8988T (cell line): ENCODE measurements at places on chromosomes 3 and 15.
A peak's percentile ranks its signal among the peaks of the same experiment; 100 is the strongest.

DNA sequence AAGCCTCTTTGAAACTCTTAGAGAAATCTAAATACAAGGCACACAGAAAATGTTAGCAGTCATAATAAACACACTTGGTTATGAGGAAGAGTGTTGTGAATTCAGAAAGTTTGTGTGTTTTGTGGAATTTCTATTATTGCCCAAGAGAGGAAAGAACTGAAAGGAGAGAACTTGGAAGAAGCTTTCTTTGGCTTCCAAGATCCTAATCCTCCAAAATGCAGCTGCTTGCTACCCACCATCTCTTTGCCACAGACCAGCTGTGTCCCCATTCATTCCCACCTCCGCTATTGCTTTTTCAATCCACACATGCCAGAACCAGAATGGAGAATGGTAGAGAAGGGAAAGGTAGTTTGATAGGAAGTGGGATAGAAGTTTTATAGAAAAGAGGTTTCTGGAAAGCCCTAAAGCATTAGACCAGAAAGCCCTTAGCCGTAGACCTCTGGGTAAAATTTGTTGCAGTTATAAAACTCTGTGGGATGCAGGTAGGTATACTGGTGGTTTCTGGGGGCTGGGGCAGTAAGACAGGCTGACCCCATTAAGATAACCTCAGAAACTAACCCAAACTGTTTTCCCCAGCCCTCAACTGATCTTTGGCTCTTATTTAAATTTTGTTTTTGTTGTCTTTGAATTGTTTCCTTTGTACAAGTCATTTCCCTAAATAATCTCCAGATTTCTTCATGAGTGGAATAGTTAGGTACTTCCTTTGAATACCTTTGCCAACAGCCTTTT lies 108.5 kb downstream of the FILIP1L start:
- DNase-seq, result no peak

GRCh38 chr3:25427155-25427554 lies 908 bp upstream of the RARB start:
- DNase-seq, result no peak

DNA sequence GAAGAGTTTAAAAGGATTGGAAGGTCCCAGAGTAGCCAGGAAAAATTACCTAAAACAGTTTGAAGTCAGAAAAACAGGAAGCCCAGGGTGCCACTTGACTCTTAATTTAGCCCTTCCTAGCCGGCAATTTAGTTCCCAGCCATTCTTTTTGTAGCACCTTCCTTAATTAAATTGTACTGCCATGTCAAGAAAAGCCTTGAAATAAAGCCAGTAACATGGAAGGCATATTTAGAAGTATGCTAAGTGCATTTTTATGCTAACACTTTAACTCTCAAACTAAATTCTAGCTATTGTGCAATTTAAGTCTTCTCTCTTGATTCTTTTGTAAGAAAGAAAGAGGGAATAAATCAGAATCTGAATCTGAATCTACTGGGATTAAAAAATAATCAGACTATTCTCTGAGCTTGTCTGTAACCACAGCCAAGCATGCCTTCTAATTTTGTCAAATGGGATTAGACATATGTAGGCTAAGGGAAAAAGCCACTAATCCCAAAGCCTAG lies 43.2 kb downstream of the MAP3K13 start:
- DNase-seq, result no peak

DNA sequence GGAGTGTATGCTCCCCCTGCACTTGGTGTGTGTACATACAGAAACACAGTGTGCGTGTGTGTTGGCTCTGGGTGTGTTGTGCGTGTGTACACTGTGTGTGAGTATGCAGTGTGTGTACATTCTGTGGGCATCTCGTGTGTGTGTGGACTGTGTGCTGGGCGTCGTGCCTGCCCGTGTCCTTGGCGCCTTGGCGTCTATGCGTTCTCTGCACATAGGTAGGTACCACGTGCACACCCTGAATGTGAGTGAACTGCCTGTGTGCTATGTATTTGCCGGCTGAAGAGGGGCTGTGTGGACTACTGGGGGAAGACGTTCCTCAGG lies 481 bp upstream of the ECE2 start:
- DNase-seq, result no peak

DNA sequence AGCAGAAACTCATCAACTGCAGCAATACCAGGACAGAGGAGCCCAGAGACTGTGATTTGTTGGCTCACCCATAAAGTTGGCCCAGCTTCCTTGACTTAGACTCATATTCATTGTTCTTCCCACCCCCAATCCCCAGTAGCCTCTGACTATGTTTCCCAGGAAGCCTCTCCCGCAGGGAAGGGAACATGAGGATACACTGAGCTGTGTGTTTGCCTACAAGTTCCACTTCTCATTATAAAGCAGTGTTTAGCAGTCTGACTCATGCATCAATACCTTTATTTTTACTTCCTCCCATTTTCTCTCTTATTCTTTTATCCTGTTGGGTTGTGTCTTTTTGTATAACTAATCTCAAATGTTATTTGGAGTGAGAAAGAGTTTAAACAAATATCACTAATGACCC lies 111.6 kb upstream of the PHLDB2 start:
- no peak for DNase-seq

GRCh38 chr15:101135532-101136166 lies 116.2 kb downstream of the CHSY1 start:
- no peak for DNase-seq

GRCh38 chr3:119541547-119541946 lies 17.9 kb downstream of the CD80 start:
- no peak for DNase-seq

DNA sequence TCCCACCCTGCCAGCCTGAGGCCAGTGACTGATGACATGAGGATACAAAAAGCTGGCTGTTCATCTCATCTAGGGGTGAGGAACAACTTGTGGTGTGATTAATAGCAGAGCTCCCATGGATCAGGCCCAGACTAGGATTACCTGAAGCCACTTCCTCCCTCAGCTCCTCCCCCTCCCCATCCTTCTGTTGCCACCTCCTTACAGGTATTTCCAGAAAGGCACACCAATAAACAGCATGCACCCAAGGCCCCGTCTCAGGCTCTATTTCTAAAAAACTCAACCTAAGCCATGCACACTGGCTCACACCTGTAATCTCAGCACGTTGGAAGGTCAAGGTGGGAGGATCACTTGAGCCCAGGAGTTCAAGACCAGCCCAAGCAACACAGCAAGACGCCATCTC lies 54.1 kb downstream of the SRGAP3 start:
- no peak for DNase-seq

DNA sequence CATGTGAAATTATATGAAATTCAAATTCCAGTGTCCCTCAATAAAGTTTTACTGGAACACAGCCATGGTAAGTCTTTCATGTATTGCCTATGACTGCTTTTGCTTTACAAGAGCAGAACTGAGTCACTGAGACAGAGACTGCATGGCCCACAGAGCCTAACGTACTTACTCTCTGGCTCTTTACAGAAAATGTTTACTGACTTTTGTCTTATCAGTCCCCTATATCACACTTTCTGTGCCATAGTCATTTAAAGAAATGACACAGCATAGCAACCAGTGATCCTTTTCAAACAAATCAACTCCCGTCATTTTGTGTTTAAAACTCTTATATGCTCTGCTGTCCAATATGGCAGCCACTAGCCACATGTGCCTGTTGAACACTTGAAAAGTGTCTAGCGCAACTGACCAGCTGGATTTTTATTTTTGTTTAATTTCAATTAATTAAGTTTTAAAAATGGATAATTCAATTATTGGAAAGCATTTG lies 129.7 kb upstream of the CDIN1 start:
- DNase-seq, result no peak

DNA sequence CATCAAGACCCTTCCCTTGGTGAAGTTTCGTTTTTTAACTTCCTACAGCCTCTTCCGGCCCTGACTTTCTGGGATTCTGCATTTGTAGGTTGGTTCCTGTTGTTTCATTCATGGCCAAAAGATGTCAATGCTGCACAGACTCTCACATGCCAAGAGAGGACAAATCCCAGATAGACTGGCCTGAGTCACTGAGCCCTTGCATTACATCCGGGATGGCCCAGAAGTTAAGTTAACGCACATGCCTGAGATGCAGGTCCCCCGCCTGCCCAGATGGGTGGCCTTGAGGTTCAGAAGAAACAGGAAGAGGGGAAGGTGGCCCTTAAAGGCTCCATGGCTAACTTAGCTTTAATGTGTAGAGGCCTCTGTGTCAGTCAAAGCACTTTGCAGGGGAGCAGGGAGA lies 51.6 kb upstream of the SRGAP3 start:
- DNase-seq, result no peak

- peak; percentile 53 for DNase-seq
These were observed 1.9 kb downstream of the ADAMTS9 start for GRCh38 chr3:64685800-64686445.

- no peak for DNase-seq
These were observed 100.1 kb upstream of the NPHP3 start for GRCh38 chr3:132822266-132822665.

- no peak for DNase-seq
These were observed 76.0 kb downstream of the TRANK1 start for GRCh38 chr3:36868614-36869436.

DNA sequence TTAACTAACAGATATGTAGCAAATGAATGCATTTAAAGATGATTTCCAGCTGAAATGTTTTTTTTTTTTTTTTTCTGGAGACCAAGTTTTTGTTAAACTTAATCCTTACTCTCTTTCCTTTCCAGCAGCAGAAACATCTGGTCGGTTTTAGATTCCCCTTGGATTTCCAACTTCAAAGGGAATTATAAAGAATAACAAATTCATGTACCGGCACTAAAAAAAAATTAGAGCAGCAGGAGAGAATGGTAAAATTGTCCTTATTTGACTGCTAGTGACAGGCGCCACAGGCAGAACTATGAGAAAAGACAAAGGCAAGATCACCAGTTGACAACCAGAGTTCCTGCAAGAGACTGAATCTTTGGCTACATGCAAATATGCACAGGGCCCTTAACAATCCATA lies 393.3 kb downstream of the TIGIT start:
- DNase-seq, result no peak

- DNase-seq, result no peak
These were observed 273.3 kb upstream of the ZPLD1 start for GRCh38 chr3:102161384-102162006.

DNA sequence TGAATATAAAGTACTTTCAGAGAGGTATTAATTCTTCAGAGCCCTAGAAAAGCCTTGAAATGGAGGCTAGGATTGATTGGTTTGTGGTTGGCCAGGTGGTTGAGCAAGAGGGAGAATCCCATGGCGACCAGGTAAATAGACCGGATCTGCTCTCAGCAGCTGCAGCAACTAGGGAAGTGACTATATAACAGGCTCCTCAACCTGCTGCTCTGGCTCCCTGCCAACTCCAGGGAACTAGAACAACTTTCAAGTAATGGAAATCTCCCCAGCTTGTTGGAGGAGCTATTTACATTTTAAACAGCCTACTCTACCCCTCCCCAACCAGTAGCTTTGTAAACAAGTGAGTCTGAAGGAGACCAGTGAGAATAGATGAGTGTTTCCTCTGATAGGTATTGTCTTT lies 121.8 kb upstream of the CADM2 start:
- no peak for DNase-seq

DNA sequence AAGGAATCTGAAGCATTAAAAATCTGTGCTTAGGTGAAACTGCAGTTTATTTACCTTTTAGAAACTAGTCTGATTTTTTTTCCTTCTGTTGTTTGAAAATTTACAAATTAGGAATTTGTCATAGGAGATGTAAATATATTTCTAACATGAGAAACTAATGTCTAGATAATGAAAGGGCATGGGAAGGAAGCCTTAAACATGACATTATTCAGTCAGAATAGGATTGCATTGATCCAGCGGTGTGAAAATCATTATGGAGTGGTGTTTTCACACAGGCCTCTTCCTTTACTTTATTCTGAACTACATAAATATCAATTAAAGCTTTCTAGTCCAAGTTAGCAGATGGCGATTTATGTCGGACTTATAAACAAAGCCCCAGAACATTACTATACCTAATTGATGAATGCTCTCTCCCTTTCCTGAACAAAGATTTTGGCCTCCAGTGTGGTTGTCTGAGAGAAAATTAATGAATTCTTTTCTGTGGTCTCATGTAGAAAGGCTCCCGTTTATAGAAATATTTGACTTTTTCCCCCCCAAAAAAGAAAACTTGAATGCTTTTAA lies 37.9 kb downstream of the FNDC3B start:
- no peak for DNase-seq

GRCh38 chr15:57190208-57190607 lies 186.1 kb upstream of the CGNL1 start:
- no peak for DNase-seq

- DNase-seq, result no peak
These were observed 14.7 kb downstream of the IQGAP1 start for GRCh38 chr15:90402767-90403166.

GRCh38 chr3:178686826-178687225 lies 150.6 kb downstream of the KCNMB2 start:
- DNase-seq, result no peak

DNA sequence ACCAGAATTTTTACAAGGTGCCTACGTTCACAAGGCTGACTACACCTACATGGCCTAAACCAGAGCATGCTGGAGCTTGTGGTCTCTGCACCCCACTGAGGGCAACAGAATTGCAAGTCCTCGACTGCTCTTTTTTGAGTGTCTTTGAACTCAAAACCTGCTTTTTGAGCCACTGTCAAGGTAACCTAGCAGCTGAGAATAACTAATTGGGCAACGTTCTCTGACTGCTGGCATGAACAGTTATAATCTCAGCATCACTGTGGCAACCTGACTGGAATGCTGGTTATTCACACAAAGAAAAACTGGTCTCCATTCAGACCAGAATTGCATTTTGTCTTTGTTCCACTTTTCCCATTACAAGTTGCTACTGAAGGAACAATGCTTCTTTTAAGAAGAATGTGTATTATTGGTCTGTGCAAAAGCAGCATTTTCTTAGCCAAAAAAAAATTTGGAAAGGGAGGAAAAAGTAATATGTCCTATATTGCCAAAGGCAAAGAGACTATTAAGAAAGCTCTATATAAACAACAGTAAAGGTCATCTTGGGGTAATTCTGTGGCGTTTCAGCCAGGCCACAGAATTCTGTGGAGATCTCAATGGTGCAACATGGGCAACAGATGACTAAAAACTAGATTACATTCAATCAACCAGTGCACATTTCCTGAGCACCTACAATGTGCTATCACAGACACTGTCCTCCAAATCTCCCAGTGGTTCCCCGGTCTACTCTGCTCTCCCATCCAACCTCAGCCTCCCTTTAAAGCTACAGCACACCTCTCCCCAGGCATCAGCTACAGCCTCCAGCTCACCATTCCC lies 76.8 kb downstream of the TNIK start:
- DNase-seq, result no peak

- DNase-seq, result no peak
These were observed 25.3 kb downstream of the TRANK1 start for GRCh38 chr3:36919439-36920160.

GRCh38 chr15:74920456-74920855 lies 13.8 kb upstream of the FAM219B start:
- DNase-seq, result no peak

DNA sequence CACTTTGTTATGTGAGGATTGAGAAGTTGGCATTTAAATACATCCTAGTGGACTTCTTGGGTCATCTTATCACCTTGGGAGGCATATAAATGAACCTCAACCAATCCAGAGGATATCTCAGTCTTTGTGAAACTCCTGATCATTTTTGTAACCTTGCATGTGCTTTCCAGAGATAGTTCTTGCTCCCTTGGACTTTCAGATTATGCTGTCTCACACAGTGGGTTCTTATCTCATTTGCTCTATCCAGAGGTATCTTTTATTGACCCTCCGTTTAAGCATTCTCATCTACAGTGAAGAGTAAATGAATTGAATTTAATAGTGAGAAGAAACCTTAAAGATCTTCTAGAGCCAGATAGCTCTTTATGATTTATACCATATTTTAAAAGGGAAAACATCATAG lies 10.4 kb downstream of the ARMC8 start:
- DNase-seq, result no peak
